HS-5 (cell line): ENCODE measurements at places on chromosomes 6 and 20.

GRCh38 chr20:24837781-24838450 is 111.2 kb upstream of the CST7 start:
- DNase-seq: peak; percentile 13

GRCh38 chr6:76403064-76403463 is 330.6 kb upstream of the IMPG1 start:
- DNase-seq: no peak

DNA sequence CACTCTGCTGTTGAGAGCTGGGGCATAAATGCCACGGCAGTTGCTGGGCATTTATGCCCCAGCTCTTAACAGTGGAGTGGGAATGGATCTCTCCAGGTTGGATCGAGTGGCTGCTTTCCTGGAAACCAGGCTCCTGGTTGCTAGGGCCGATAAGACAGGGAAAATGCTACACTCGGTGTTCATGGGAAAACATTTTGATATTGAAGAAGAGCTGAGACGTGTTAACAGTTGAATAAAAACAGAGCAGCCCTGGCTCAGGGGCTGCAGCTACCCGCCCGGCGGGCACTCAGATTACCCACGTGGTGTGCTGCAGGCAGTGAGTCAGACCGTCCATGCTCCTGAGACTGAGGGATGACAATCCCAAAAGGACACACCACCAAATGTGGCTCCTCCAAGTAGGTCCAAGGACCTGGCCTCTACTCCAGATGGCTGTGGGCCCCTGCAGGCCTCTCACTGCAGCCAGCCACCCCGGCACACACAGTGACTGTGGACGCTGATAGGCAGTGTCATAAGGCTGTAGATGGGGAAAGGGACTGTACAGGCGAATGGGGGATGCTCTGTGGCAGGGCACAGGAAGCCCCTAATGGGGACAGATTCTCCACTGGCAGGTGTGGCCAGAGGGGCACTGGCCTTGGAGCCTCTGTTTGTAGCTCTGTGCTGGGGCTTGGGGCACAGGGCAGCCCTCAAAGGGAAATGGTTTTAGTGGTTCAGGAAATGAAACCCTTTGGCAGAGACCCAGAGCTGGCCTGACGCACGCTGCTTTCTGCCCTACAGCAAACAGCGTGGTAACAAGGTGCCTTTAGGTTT is 237.8 kb downstream of the LY86 start:
- no peak for DNase-seq

DNA sequence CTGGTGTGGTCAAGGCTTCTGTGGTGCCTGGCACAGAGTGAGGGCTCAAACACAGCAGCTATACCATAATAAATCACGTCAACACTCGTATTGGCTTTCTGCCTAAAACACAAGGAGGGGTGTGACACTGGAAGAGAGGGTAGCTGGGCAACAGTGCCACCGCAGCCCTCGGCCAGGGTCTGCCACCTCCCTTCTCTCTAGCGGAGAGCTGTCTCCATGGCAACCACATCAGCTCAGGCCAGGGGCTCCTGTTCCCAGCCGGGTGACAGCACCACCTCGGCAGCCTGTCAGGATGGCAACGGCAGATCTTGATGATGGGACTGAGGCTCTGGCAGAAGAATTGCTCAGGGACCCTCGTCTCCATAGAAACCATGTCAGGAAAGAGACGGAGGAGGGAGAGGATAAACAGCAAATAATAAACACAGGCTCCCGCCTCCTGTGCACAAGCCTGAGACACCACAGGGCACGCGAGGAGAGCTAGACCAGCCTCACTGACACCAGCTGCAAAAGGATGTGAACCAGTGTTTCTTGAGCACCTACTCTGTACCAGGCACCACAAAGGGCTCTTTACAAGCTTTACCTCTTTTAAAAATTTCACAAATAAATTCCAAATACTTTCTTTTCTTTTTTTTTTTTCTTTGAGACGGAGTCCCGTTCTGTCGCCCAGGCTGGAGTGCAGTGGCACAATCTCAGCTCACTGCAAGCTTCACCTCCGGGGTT is 50.4 kb upstream of the TLDC2 start:
- DNase-seq: no peak

DNA sequence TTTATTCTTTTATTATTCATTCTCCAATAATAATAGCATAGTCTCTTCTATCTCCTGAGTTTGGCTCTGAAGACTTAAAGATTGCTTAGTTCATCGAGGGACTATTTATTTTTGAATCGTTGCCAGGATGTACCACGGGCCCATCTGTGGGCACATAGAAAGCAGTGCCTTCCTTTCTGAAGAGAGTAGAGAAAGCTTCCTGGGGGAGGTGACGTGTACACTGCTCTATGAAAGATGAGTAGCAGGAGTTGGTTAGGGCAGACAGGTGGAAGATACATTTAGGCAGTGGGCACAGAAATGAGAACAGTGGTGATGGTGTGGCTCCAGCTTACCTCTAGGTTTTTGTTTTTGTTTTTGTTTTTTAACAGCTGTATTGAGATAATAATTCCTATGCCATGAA is 98.4 kb downstream of the CDKAL1 start:
- no peak for DNase-seq

- no peak for DNase-seq
Observed at GRCh38 chr6:35046862-35047261, 94.3 kb downstream of the TCP11 start.

- no peak for DNase-seq
Observed at GRCh38 chr20:18443886-18444285, 22.9 kb downstream of the DZANK1 start.

DNA sequence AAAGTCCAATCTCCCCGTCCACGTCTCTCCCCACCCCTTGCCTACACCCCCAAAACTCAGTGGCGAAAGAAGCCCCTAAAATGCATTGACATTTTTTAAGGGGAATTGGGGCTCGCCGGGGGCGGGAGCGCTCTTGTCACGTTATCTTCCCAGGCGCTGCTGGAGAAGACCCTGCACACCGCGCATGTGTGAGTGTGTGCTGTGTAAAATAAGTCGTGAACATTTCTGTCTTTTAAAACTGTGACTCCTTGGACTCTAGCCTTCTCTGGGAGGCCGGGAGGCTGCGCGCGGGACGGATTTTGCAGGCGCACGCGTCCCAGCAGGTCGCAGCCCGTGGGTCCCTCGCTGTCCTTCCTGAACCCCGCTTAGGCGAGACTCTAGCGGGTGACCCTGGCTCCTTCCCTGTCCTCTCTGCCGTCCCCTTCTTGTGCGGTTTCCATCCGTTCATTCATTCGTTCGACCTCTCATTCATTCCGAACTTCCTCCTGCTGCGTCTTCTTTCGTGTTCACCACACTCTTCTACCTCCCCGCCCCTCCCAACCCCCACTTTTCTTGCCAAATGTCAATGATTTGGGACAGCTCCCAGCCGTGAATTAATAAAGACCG is 2.2 kb downstream of the NRN1 start:
- DNase-seq: no peak

DNA sequence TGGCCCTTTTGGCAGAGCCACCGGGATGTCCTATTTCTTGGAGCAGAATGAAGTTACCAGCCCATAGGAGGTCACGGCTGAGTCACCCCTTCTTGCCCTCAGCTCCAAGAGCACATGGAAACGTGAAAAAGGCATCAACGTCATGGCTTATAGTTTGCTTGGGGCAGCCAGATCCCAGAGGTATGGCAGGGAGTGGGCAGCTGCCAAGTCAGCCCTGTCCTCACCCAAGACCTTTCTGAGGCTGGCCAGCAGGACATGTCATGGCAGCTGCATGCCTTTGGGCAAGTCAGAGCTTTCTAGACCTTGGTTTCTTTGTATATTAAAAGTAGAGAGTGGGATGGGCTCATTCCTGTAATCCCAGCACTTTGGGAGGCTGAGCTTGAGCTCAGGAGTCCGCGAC is 8.2 kb upstream of the MDFI start:
- DNase-seq: no peak

GRCh38 chr6:169994739-169995138 is 243.3 kb downstream of the ERMARD start:
- no peak for DNase-seq

DNA sequence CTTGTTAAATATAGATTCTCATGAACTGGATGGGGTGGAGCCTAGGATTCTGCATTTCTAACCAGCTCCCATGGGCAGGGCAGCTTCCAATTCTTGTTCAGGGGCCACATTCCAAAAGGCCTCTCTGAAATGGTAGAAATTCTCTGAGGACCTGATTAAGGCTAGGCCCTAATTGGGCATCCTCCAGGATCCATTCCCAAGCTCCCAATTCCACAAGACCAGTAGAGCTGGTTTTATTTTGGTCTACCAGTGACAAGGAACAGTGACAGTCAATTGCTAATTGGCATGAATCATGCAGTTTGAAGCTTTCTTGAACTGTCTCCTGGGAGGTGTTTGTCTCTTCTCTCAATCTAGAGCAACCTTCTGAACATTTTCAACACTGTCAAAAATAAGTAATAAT is 3.0 kb downstream of the THBD start:
- DNase-seq: no peak

DNA sequence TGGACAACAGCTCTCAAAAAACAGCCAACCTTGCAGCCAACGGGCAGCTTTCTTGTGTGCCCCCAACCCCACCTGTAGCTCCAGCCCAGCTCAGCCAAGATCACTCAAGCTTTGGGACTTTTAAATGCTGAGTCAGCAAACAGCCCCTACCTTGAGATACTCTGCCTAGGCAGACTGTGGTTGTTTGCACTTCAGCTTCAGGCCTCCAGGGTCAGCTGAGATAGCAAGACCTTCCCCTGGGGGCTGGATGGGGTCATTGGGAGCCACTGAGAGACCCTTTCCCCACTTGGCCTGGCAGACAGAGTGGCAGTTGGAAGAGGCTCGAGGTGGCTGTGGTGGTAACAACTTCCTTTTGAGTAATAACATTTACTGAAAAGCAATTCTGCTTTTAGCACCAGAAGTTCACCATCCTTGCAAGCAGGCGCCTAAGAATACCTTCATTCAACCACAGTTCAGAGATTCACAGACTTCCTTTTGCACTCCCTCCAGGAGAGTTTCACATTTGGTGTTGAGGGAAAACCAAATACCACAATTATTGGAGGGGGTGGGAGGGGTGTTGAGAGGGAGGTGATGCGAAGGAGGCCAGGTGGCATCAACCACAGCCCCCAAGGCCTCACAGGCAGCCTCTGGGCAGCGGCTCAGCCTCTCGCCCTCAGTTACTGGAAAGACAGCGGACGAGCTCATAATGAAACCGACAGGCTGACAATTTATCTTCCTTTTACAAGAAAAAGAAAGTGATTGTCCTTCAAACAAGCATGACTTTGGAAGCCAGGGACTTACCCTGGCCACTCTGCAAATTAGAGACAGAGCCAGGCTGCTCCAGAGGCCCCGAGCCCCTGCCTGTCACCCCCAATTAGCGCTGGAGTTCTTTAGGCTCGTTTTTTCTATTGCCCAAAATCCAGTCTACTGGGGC is 148.1 kb downstream of the CEBPB start:
- DNase-seq: no peak

DNA sequence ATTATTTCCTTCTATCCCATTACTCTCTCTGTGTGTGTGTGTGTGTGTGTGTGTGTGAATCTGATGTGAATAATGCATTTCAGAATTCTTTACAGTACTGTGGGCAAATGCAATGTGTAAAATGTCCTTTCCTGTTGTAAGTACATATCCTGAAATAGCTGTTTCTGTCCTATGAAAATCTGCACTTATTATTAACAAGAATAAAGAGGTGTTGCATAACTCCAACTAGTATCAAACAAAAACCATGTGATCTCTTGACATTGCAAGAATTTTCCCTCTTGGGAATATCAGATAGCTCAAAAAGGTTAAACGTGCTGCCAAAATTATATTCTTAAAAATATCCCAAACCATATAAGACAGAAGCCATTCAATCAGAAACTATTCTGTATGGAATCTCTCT is 52.0 kb downstream of the LGSN start:
- DNase-seq: no peak

- peak; percentile 83 for DNase-seq
Observed at GRCh38 chr20:37323985-37324384, 22.0 kb upstream of the SRC start.

- DNase-seq: no peak
Observed at GRCh38 chr6:38445925-38446324, 193.8 kb downstream of the BTBD9 start.

- DNase-seq: no peak
Observed at GRCh38 chr6:25083784-25084507, 148.2 kb upstream of the RIPOR2 start.

DNA sequence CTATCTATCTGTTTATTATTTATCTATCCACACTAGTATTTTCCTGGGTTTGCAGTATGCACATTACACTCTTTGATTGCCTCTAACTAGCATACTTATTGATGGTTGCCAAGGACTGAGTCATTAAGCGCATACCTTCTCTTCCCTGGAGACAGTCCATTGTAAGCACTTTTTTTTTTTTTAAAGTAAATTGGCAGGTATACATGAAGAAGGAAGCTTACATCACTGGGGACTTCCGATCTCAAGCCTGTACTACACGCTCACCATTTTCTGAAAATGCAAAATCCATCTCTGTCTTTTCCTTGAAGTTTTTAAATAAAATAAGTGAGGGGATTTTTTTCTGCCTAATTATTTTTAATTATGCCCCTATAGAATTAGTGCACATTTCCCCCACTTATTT is 63.5 kb downstream of the HMGN3 start:
- no peak for DNase-seq

DNA sequence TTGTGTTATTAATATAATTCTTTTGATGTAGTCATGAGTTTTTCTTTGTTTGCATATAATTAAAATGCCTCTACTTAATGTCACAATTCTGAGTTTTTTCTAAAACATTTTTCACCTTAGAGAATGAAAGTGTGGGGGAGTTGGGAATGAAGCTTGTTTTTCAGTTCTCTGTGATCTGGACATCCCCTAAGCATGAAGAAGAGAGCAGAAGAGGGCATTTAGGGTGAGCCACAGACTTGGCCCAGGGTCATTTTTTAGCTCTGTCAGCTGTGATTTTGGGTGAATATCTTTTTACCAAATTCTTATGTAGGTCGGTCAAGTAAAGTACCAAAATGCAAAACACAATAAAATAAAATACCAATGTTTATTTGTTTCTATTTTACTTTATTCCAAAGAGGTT is 3.9 kb downstream of the OTOR start:
- no peak for DNase-seq
